ENCODE measurements at places on chromosomes 5 and 9.

- DNase-seq = no peak
These were observed 256.2 kb downstream of the FER start for GRCh38 chr5:109003928-109004327.

DNA sequence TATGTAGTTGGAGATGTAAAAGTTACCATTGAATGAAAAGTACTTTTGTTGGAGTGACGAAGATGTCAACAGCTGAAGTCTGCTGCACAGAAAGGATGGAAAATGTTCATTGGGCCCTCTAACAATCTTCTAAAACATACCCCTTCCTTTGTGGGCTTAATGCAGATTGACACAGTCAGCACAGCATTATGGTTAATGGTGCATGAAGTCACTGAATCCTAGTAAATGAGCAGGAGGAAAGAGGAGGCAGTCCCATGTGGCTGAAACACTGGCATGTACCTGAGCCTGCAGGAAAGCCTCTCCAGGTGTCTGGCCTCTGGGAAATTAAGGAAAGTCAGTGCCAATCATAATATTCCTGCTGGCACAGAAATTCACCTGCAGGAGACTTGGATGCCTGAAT lies 153.8 kb downstream of the ARL15 start:
- no peak for DNase-seq

DNA sequence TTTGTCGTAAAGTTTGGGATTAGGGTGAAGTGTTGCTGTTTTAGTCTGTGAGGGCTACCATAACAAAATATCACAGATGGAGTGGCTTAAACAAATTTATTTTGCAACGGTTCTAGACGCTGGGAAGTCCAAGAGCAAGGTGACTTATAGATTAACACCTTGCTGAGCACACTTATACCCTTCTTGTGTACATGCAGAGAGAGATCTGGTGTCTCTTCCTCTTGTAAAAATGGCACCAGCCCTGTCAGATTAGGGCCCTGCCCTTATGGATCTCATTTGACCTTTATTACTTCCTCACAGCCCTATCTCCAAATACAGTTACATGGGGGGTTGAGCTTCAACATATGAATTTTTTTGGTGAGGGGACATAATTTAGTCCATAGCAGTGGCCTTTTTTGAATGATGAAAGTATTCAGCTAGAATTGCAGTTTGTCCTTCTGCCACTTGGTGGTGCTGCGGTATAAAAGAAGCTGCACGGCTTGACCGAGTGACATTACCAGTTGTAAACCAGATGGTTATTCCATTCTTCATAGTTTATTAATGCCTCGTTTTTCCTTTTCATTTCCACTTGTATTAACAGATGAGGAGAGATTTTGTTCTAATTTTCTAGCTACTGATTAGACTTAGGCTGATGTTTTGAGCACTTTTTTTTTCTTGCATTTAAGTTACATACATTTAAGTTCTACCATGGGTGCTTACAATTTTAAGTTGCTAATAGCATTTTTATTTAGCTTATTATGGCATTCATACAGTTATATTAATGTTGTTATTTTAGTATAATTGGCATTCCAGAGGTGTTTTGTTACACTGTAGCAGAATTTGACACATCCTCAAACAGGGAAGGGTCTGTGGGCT lies 19.4 kb downstream of the DCP2 start:
- no peak for DNase-seq

- no peak for DNase-seq
These were observed 2.6 kb upstream of the SPDL1 start for GRCh38 chr5:169580964-169581363.

DNA sequence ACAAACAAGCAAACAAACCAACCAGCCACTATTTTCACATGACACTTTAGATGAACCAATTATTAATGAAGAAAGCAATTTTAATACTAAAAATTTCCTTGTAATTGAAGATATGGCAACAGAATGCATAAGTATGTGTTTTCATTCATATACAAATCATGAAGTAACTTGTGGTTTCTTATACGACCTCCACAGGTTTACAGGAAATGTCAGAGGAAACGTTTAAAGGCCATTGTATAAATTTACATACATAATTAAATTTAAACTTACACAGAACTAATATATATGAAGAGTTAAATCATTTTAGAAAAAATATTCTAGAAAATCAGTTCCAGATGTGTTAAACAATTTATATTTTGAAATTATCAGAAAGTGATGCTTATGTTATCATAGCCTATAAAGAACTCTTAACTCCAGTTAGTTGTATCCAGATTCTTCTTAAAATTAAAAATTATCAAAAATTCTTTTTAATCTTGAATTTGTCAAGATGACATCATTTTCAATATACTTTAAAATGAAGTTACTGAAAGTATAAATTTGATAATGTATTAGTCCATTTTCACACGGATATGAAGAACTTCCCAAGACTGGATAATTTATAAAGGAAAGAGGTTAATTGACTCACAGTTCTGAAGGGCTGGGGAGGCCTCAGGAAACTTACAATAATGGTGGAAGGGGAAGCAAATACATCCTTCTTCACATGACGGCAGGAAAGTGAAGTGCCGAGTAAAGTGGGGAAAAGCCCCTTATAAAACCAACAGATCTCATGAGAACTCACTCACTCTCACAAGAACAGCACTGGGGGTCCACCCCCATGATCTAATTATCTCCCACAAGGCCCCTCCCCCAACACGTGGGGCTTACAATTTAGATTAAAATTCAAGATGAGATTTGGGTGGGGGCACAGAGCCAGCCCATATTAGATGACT lies 192.0 kb downstream of the PIK3R1 start:
- no peak for DNase-seq

DNA sequence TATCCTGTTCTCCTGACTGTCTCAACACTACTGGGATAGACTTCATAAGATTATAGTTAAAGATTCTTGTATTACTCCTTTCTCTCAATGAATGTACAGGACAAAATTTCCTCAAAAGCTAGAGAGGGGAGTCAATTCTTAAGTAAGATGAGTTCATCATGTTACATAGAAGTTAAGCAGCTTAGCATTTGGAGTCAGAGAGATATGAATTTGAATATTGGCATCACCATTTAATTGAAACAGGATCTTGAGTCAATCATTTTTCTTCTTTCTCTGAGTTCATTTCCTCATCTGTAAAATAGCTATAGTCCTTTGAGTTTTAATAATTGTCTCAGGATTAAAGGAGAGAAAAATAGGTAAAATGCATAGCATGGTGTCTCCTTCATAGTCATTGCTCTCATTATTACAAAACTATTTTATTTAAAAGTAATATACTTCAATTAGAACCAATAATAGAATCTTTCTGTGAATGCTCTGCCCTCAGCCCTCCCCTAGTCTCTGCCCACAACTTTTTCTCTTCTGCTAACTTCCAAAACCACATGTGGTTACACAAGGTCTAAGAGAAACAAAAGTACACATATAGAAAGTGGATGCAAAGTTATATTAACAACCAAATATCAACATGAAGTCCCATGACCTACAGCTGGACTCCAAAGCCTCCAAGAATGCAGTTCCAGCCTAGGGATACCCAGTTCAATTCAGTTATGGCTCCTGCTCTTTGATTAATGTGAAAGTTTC lies 265.6 kb downstream of the TLE1 start:
- DNase-seq = no peak

- no peak for DNase-seq
These were observed 567 bp upstream of the SPIN1 start for GRCh38 chr9:88387552-88388202.

DNA sequence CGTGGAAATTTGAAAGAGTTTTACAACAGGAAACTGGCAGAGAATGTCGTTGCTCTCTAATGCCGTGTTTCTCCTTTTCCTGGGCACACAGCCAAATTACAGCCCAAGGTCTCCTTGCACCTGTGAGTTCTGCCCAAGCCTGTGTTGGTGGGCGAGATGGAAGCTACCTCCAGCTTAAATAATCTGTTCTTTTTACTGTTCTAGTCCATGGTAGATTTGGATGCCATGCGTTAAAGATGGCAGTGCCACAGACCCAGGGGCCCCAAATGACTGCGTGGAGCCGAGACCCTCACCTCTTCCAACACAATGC lies 92.6 kb upstream of the IRX4 start:
- DNase-seq = no peak

- DNase-seq = no peak
These were observed 82.7 kb downstream of the ITGA1 start for GRCh38 chr5:52870448-52870847.

- no peak for DNase-seq
These were observed 50.3 kb downstream of the MTAP start for GRCh38 chr9:21852754-21853153.
